ENCODE measurements at places on chromosomes 2 and 18.

DNA sequence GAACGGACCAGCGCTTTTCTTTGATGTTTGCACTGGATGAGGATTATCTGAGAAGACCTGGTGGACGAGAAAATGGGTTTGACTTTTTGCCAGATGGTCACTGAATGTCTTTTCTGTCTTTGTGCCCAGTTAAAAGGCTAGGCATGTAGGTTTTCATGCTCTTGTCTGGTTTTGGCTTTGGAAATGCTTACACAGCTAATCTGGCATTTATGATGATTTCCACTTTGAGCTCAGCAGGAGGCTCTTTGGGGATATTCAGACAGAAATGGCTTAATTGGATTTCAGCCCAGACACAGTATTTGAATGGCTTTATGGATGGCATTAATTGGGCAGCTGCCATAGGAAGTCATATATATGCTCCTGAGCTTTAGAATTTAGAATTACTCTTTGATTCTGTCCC, 59.6 kb downstream of the NCK2 start:
- DNase-seq, result peak; percentile 32

DNA sequence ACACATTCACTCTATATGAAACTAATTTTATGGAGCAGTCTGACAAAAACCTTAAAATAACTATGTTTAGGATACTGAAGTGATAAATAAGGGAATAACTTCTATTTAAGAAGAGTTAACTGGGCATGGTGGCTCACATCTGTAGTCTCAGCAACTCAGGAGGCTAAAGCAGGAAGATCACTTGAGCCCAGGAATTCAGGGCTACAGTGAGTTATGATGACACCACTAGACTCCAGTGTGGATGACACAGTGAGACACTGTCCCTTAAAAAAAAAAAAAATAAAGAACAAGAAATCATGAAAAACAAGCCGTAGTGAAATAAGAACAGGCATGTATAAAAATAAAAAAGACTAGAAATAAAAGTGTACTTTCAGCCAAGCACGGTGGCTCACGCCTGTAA, 82.0 kb downstream of the THADA start:
- peak; percentile 28 for DNase-seq

- peak; percentile 78 for DNase-seq
Observed at GRCh38 chr2:28610583-28611201, 114.8 kb downstream of the PLB1 start.

DNA sequence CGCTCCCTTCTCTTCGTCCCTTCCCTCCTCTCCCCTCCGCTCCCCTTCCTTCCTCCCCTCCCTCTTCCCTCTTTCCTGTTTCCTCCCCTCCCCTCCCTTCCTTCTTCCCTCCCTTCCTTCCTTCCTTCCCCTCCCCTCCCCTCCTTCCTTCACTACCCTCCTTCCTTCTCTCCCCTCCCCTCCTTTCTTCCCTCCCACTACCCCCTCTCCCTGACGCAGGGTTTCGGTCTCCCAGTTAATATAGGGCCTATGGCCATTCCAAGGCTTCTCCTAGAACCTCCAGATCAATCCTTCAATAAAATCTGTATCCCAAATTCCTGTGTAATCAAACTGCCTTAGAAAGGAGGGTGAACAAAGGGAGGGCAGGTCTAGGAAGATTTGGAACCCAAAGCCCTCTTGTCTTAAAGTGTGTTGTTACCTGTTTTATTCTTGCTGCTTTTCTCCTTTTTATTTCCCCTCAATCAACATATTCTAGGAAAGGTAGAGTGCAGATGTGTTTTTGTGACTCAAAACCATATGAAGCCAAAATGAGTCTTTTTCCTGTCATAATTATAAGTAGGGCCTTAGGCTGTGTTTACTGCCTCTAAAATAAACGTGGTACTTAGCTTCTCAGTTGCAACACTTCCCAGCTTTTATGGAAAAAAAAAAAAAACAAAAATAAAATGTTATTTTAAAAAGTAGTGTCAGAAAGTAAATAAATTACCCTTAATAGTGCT, 53.7 kb downstream of the GPD2 start:
- DNase-seq, result no peak

DNA sequence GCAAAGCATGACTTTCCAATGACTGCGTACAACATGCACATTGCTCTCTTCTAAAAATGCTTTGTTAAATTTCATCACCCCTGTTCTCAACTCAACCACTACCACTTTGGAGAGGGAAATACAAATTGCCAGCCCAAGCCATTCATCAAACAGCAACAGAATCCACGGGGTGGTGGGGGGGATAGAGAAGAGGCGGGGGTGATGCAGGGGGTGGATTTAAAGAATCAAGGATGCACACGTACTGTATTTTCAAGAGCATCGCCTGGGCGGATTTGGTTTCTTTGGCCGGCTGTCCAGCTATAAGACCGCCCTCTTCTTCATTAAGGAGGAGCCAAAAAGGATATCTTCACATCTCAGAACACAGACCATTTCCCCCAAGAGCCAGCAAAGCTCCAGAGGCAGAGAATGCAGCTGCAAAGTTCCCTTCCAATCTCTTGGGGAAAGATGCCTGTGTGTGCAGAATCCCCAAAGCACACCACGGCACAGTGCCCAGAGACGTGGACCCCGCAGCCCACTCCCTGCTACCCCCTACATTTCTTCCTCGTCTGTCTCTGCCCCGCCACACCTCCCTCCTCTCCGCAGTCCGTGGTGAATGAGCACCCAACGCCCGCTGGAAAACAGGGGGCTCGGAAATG, 977 bp downstream of the SLC8A1 start:
- peak; percentile 90 for DNase-seq

DNA sequence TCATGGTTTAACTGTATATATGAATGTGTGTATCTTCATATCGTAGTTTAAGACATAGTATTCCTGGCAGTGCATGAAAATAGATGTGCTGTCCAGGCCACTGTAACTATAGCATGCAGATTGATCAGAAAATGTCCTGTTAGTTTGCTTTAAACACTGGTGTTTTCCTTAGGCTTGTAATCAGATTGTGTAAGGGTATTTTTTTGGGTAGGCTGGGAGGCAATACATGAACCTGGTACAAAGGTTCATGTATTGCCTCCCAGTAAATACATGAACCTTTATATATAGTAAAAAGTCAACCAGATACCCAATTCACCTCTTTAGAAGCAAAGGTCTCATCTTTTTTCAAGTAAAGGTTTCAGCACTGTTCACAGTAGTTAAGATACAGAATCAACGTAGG, 1.6 kb downstream of the COQ10B start:
- no peak for DNase-seq

GRCh38 chr2:234451852-234452625, 44.8 kb downstream of the ARL4C start:
- DNase-seq, result peak; percentile 97

- no peak for DNase-seq
Observed at GRCh38 chr18:32530947-32531651, 60.4 kb upstream of the GAREM1 start.

- DNase-seq, result no peak
Observed at GRCh38 chr2:177882501-177882900, 190.1 kb downstream of the PDE11A start.

- no peak for DNase-seq
Observed at GRCh38 chr18:11283479-11284161, 134.3 kb upstream of the PIEZO2 start.

GRCh38 chr2:85601771-85602475, 575 bp downstream of the TMEM150A start:
- peak; percentile 26 for DNase-seq

GRCh38 chr2:191247381-191248057, 2.3 kb downstream of the MYO1B start:
- peak; percentile 93 for DNase-seq

GRCh38 chr18:57965246-57965645, 78.8 kb upstream of the NEDD4L start:
- DNase-seq, result no peak

DNA sequence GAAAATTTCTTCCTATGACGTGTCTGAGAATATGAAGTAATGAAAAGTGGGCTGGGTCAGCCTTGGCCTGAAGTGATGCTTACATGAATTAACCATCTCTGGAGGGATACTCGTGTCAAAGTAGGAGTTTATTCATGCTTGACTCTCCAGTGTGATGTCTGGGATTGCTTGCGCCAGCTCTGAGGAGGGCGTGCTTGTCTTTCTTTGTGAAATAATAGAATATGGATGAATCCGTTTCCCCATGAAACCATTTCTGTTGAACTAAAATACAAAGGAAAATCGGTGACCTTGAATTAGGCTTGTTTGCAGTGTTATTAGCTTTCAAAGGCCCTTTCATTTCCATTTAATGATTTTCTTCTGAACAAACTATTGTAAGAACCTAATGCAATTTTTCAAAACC, 77.9 kb downstream of the EML6 start:
- DNase-seq, result no peak

DNA sequence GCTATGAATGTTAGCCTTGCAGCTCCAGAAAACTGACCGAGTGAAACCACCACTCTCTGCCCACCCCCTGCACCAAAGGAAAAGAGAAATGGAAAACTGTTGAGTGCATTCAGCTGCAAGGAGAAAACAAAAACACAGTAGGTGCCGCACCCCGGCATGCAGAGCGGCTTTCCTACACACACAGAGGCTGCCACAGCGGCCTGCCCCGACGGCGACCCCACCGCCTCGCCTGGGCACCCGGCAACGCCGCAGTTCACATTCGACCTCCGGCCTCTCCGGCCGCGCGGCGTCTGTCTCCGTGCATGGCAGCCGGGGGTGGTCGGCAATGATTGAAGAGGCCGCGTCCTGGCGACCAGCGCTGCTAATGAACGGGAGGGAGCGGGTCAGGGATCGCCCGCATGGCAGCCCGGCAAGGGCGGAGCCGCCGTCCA, 417.1 kb upstream of the SALL3 start:
- no peak for DNase-seq

DNA sequence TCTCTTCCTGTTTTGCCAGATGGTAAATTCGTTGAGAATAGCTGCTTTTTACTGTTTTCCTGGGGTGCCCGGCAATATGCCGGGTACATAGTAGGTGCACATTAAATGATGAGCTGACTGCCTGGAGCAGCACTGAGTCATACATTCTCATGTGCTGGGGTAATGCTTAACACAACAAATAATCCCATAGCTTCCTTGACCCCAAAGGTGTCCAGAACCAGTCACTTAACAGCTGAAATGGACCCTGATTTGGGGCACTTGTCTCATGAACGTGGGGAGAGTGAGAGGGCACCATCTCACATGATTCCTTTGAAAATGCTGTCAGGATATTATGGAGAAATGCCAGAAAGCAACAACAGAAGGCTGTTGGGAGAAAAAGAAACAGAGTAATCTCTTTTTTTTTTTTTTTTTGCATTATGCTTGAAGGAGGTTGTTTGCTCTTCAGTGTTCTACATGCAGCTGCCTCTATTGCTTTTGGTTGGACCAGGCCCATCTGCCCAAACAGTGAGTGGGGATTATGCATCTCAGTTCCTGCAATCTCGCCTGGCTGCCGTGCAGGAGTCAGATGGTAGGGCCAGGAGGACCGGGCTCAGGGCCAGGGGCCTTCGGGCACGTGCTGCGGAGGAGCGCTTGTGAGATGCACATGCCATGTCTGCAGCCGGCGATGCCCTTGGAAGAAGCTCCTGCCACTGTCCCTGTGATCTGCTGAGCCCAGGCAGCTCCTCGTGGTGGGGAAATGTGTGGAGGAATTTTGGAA, 162.1 kb downstream of the SH3RF3 start:
- DNase-seq, result peak; percentile 52

DNA sequence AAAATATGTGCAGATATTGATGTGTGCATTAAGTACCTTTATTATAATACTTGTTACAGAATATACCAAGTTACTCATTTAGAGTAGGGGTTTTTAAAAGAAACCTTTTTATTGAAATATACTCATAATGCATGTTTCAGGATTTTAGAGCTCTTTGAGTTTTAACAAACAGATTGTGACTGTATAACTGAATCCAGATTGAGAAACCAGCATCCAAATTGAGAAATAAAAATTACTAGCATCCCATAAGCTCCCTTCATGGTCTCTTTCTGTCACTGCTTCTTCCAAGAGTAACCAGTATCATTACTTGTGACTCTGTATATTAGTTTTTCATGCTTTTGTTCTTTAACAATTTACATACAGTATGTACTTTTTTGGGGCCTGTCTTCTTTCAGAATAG, 156.9 kb downstream of the UBR3 start:
- no peak for DNase-seq

- DNase-seq, result no peak
Observed at GRCh38 chr2:240959214-240959940, 39.0 kb upstream of the SNED1 start.

- DNase-seq, result no peak
Observed at GRCh38 chr2:33607905-33608304, 8.8 kb upstream of the FAM98A start.

GRCh38 chr2:21467910-21468309, 344.1 kb downstream of the TDRD15 start:
- no peak for DNase-seq

GRCh38 chr18:11500153-11501122, 109.0 kb upstream of the SLC35G4 start:
- DNase-seq, result peak; percentile 97

DNA sequence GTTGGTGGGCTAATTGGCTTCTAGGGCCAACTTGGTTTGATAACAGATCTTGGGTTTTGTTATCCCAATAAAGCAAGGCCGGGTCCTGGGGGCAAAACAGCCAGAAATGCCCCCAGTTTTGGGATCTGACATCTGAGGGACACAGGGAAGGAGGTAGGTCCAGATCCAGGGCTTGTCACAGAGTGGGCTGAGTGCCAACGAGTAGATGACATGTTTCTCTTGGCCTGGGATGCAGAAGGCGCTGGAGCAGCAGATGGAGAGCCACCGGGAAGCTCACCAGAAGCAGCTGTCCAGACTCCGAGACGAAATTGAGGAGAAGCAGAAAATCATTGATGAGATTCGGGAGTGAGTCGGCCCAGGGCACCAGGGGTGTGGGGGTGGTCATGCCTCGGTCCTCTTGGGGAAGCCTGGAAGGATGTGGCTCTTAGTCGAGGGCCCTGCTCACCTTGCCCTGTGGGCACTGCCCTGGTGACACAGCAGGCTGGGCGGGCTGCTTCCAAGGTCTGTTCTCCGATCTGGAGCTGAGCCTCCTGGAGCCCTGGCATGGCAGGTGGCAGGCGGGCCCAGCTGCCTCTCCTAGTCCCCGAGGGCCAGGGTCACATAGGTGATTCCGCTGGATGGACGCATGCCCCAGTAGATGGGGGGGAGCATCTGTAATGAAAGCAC, 40.2 kb upstream of the LYPD6B start:
- DNase-seq, result no peak
